ENCODE measurements at places on chromosomes 2 and 18. TPM values are rescaled to one million over a fixed set of nuclear protein-coding genes. Genes with fewer than 3 reads are reported as not detected.

GRCh38 chr2:85736456-85737355 is 17.1 kb upstream of the ATOH8 start:
- DNase-seq = no peak

DNA sequence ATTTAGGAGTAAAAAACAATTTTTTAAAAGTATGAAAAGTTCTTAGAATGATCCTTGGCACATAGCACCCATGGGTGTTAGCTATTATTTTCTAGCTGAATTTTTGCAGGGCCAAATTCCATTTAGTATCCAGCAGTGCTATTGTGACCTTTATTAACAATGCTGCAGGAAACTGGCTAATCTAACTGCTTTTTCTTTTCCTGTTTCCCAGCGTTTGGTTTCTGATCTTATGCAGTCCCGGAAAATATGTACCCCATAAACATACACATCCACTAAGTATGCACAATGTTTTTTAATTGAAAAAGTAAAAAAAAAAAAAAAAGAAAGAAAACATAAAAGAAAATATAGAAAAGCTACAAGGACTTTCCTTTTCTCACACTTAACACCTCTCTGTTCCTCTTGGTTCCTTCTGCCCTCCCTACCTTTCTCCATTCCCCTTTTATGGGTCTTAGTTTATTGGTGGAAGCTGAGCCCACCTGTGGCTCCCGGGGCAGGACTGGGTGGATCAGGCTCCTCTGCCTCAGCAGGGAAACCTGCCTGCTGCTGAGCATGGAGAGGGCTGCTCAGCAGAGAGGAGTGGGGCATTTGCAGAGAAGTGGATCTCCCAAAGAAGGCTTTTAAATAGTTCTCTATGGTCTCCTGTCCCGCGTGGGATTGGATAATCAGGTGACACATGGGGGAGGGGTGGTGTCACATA is 9.3 kb upstream of the SLC16A14 start:
- no peak for DNase-seq

- DNase-seq = no peak
These were observed 19.5 kb upstream of the ERCC3 start for GRCh38 chr2:127313406-127313805.

The GNLY gene
- 141 TPM for total RNA-seq

GRCh38 chr2:30690126-30690561 is 117.1 kb downstream of the CAPN13 start:
- no peak for DNase-seq

GRCh38 chr2:101753720-101754490 is 56.4 kb downstream of the MAP4K4 start:
- no peak for DNase-seq

- no peak for DNase-seq
These were observed 82.0 kb downstream of the DNMT3A start for GRCh38 chr2:25259737-25260124.

DNA sequence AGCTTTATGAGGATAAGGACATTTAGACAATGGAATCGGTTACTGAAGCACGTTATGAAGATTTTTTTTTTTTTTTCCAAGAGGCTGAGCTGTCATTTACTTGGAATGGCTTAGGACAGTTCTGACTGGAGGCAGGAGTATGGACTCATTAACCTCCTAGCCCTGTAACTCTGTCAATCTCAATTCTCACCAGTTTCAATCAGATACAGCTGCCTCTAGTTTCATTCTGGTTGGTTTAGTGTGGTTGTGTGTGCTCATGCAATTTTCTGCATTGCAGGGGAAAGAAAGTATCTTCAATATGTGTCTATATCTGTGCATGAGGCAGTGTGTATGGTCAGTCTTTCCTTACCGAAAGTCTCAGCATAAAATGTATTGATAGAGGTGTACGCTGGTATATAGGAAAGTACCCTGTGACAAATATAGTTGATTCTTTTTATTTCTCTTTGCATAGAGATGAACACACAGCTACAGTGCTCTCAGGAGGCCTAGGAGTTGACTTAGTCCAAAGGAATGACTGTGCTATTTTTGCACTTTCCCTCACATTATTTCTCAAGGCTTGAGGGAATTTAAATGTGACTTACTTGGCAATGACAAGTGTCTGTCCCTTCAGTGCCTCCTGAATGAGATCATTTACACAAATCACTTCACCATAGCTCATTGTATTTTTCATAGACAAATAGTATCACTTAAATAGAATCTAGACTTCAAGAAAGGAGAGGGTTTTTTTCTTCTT is 50.5 kb upstream of the GRB14 start:
- no peak for DNase-seq

The VIL1 gene
- total RNA-seq = not detected

The CYTIP gene
- total RNA-seq = 302 TPM

The CNGA3 gene
- not detected for total RNA-seq

- DNase-seq = no peak
These were observed 192.2 kb downstream of the HDAC4 start for GRCh38 chr2:239208465-239209180.

The SS18 gene
- total RNA-seq = 64.4 TPM

DNA sequence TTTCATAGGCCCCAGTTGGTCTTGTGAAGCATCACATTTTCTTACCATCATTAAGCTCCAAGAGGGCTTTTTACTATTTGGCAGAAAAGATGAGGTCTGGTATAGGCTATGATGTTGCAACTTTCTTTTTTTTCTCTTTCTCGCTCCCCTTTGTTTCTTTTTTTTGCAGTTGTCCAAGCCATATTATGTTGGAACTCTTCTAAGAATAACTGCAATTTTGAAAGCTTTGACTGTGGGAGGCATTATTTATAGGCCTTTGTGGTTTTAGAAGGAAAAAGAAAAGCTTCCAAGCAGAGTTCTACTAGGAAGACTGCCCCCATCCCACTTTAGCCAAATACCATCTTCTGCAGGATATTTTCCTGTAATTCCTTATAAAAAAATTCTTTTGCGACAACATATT is 571.6 kb downstream of the ARHGAP15 start:
- no peak for DNase-seq

DNA sequence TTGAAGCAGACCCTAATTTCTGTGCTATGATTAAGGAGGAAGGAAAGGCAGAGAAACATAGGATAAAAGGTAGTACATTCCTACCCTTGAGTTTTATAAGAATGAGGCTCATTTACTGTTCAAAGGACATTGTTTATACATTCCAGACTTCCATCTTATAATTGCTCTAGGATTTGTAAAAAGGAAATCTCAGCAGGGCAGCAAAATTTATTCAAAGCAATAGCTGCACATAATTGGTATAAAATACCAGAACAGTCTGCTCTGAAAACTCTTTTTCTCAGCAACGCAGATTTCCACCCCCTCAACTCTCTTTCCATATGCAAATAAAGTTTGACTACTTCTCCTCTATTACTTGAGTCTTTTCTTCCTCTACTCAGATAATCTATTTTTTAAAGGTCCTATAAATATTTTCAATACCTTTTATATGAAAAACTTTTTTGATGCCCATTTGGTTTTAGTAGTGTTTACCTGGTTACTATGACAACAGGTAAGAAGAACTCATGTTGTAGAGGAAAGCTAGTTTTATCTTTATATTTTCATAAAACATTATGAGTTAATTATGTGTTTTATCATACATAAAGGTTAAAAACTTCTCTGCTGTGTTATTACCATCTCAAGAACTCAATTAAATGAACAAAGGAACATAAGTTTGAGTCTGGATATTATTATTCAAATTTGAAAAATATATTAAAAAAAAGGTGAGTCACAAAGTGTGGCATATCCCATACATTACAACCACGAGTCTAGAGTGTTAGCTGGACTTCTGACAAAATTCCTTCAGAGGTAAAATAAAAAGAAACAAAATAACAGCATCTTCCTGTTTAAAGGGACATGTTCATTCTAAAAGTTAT is 19.9 kb downstream of the RBMS1 start:
- no peak for DNase-seq

The EPHA4 gene
- total RNA-seq = 0.23 TPM

DNA sequence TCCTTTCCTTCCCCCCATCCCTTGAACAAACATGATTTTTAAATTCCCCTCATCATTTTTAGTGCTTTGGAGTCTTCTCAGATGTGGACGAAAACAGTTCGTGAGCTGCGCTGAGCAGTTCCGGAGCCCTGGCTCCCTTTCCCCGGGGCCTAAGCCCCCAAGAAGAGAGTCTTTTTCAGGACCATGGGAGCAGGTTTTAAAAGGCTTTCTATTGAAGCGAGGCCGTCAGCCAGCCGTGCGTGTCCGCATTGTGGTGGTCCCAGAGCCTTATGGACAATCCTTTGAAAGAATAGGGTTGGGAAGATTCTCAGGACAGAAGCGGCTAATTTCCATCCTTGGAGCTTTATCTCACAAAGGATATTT is 290.7 kb downstream of the SOX11 start:
- no peak for DNase-seq

The ASIC4 gene
- not detected for total RNA-seq

DNA sequence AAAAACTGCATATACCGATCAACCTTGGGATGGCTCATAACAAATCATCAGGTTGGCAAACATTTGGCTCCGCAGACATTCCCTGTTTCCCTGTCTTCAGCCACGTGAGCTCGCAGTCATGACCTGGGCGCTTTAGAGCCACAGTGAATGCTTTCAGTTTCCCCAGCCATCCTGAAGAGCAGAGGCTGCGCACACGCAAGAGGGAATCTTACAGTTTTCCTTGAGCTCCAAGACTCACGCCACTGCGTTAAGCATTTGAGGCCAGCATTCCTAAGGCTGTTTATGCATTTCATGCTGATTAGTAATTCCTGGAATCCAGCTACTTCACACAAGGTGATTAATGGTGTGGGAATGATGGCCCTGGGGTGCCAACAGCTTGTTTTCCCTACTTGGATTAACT is 95.1 kb downstream of the MTCL1 start:
- DNase-seq = no peak

GRCh38 chr2:84781942-84782716 is 98.8 kb downstream of the TRABD2A start:
- peak; percentile 44 for DNase-seq

GRCh38 chr2:127913808-127914457 is 28.2 kb upstream of the AMMECR1L start:
- no peak for DNase-seq

DNA sequence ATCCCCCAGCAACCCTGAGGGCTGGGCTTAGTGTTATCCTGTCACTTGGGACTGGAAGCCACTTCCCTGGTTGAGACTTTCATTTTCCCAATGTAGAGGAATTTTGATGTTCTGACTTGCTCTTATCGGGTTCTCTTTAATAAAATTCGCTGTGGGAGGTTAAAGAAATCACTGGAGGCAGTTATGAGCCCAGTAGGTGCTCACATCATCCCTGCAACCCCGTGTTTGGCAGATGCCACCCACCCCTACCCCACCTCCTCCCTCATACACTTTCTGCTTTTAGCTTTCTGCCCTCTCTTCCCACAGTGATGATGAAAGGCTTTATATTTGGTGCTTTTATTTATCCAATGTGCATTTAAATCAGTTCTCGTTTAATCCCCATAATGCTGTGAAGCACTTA is 106.6 kb downstream of the MAPK4 start:
- no peak for DNase-seq

The ALPI gene
- not detected for total RNA-seq

The ACADL gene
- not detected for total RNA-seq

The SEC11C gene
- total RNA-seq = 147 TPM

Data from activated T-helper 1 cell treated with anti-CD3 and anti-CD28 coated beads, Interleukin-12 subunit alpha, Interleukin-12 subunit beta, Interleukin-2, Interleukin-4 antibody, amounts not matched to agents 30 ng/mL and 10 ng/mL and 1 ng/mL, durations not matched to agents 14 hours and 24 hours and 36 hours (primary cell).